ENCODE measurements at places on chromosomes 1 and 21.

DNA sequence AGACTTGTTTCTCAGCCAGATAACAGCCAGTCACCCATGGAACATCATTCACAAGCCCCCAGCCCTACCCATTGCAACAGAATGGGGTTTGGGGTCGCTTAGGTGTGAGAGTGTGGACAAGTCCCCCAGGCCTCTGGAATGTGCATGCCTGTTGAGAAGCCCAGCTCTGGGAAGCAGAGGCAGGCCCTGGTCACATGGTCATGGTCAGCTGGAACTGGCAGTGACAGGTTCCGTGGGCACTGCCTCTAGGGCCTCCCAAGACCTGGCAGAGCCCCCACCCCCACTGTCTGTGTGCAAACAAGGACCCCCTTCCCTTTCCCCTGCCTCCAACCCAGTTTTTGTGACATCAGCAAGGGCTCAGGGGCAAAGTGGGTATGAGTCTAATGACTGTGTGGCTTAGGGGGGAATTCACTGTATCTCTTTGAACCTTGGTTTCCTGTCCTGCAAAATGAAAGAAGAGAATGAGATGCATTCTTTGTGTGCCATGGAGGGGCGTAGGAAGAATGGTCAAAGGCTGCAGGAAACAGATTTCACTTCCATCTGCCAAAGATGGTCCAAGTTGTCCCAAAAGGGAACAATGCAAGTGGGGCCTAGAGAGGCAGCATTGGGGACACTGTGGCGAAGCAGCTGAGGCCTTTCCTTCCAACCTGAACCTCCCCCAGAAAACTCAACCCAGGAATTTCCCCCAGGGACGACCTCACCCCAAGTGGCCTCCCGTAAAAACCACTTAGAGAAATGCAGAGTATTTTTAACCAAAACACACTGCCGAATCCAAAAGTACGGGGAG, 34.7 kb upstream of the SELENON start:
- no peak for DNase-seq

- DNase-seq = no peak
Observed at GRCh38 chr1:14852291-14852690, 253.8 kb downstream of the KAZN start.

DNA sequence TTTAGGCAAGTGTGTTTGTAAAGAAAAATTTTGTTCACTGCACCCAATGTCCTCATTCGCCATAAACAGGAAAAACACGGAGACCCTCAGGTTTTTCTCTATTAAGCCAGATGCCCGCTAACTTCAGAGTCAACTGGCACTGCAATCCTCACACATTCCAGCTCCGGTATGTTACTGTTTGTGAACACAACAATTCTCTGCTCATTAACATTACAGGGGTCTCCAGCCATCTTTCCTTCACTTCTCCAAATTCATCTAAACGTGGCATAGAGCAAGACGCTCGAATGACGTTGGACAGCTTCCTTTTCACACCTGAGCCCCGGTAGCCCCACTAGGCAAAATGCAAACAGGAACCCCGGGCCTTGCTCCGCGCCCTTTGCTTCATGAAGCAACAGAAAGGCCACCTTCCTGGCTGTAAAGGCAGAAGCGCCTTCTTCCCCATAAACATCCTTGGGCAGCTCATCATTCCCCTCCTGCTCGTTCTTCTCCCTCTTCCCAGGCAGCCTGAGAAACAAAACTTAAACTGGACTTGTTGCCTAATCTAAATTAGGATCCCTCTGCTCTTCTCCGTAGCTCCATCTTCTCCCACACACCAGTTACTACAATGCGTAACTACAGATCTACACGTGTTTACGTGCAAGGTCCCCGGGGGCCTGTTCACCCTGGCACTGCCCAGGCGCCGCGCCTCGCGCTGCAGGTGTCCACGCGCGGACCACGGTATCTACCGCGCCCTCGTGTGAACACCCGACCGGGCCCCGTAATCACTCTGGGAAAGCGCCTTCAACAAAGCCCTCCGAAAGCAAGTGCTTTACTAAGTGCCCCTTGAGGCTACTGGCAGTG, 1.2 kb downstream of the LBR start:
- DNase-seq = no peak

DNA sequence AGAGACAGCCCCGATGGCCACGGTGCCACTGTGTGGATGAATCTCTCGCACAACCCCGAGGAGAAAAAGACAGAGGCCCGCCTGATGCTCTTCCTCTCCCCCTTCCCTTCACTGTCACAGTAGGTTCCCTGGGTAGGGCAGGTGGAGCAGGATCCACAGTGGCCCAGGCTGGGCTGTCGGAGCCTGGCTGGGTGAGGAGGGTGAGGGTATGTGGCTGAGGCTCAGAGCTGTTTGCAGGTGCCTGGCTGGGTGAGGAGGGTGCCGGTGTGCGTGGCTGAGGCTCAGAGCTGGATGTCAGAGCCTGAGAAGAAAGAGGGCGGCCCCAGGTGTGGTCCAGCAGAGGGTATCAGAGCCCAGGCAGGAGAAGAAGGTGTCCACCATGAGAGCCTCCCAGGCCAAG, 2.7 kb downstream of the CFAP74 start:
- DNase-seq = no peak

- no peak for DNase-seq
Observed at GRCh38 chr1:40652979-40653378, 12.5 kb downstream of the RIMS3 start.

GRCh38 chr21:20040768-20041167, 957.4 kb upstream of the NCAM2 start:
- no peak for DNase-seq

- DNase-seq = no peak
Observed at GRCh38 chr1:203522237-203522636, 28.3 kb downstream of the OPTC start.

- no peak for DNase-seq
Observed at GRCh38 chr1:32871364-32872191, 866 bp upstream of the FNDC5 start.

All from CD8-positive, alpha-beta T cell (primary cell).